ENCODE measurements at places on chromosomes 3 and 15.

DNA sequence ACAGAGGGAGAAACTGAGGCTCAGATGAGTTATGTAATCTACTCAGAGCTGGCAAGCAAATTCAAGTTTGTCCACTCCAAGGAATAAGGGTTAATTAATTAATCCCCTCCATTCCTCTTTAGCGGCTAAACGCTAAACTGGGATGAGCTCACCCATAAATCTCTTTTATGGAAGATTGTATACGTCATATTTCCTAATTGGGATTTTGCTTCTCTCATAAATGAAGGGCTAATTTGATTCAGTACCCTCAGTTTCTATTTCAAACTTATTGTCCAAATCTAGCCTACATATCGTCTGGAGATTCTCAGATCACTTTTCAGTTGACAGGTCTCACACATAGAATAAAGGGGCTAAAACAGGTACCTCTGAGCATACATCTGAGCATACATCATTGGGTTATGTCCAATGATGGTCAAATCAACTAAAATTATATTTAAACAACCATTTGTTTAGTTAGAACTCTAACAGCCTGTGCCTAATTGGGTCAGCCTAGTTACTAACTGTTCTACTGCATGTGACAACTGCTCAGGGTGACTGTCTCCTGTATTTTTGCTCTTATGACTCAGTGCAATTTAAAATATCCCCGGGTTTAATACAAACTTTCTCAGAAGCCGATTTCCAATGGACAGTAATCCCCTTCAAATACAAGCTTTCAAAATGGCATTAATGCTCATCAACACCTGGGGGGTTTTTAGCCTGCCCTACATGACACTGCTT lies 57.6 kb upstream of the PLXND1 start:
- no peak for DNase-seq

DNA sequence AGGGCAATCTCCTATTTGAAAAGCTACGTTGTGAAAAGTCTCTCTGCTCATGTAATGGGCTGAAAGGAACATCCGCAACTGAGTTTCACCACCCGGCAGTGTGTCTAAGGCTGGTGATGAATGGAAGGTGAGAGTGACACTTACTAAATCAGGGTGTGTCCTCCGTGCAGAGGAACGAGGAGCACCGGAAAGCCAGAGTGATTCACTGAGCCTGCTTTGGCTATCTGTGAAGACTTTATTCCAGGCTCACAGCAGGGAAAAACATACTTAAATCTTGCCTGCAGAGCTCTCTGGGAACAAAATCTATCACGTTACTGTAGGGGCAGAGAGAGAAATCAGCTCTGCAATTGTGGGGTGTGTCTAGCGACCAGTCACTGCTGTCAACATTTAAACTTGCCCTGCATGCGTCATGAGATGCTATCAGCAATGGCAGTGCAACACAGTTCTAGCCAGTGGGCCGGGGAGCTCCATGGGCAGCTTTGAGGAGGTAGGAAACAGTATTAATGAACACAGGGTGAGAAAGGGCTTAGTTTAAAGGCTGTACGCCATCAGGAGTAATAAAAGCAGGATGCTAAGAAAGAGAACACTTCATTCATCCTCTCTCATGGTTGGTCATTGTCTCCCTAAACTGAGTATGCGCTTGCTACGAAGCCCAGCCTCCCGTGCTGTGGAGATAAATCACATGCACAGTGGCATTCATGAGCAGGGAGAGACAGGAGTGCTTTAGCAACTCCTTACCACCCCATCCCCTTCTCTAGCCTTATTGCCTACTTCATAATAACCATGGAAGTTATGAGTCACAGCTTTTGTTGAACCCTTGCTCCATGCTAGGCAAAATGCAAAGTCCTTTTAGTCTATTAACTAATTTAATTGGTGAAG lies 542.7 kb upstream of the ADAMTS9 start:
- no peak for DNase-seq

DNA sequence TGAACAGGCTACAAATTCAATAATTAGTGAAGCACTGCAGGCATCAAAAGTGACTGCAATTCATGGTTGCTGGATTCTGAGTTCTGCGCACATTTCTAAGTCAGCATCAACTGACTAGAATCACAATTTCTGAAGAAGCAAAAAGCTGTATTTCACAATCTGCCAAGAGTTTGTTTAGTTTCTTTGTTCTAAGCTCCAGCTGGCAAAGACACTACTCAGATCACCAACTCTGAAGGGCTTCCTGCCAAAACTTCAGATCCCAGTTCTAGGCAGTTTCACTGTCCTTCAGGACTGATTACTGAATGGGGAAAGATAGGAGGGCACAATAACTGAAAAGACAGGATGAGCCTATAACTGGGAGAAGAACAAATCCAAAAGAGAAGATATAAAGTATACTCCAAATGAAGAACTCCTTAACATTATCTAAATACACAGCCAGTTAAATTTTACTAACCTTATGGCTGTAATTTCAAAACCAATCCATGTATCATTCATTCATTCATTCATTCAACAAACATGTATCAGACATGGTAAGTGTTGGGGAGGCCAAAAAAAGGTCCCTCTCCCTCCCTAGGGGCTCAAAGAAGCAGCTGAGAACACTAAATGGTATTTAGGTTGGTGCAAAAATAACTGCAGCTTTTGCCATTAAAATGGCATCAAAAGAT lies 17.1 kb downstream of the TJP1 start:
- peak; percentile 35 for DNase-seq

GRCh38 chr15:50340416-50340815 lies 14.6 kb downstream of the GABPB1 start:
- DNase-seq = no peak

- DNase-seq = no peak
Measured at GRCh38 chr3:101228441-101228840, 91.9 kb downstream of the IMPG2 start.

GRCh38 chr15:69491038-69491505 lies 38.5 kb downstream of the RPLP1 start:
- no peak for DNase-seq

GRCh38 chr15:41789662-41790061 lies 15.4 kb downstream of the MAPKBP1 start:
- DNase-seq = no peak

GRCh38 chr3:56776556-56776950 lies 25.2 kb downstream of the ARHGEF3 start:
- DNase-seq = no peak

GRCh38 chr3:89699229-89699628 lies 591.8 kb downstream of the EPHA3 start:
- DNase-seq = no peak

- no peak for DNase-seq
Measured at GRCh38 chr15:77864211-77865105, 213.1 kb downstream of the TBC1D2B start.
